Activated effector memory CD4-positive, alpha-beta T cell treated with Interleukin-2 at 50 U/mL for 16 hours (primary cell): ENCODE measurements at places on chromosomes 2 and 18.

DNA sequence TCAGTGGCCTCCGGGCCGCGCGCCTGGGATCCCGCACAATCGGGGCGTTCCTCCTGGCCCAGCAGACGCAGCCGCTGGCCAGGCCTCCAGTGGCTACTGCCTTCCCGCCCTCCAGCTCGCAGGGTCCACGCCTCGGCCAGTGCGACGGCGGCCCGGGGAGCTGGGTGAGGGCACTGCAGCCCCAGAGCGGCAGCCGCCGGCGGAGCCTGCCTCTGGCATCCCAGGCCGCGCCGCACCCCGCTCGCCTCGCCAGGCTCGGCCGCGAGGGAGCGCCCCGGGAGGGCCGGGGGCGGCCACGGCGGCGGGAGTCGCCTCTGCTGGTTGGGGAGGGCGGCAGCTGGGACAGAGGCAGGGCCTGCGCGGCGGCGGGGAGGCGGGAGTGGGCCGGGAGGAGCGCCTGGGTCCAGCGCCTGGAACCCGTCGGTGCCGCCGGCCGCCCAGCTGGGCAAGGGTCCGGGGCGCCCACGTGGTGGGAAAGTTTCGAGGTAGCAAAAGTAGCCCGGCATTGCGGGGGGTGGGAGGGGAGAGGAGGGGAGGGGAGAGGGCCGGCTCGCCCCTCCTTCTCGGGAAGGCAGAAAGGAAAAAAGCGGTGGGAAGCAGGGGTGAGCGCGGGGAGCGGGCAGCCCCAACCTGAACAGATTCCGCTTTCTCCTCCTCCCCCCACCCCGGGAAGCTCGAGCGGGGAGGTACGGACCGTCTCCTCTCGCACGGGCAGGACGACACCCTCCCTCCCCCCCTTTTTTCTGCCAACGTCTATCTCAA, 1.5 kb upstream of the INHBB start:
- no peak for DNase-seq

GRCh38 chr2:7999683-8000476, 682.0 kb upstream of the ID2 start:
- no peak for DNase-seq

- DNase-seq = no peak
These were observed 159.6 kb downstream of the MGAT5 start for GRCh38 chr2:134413430-134413829.

DNA sequence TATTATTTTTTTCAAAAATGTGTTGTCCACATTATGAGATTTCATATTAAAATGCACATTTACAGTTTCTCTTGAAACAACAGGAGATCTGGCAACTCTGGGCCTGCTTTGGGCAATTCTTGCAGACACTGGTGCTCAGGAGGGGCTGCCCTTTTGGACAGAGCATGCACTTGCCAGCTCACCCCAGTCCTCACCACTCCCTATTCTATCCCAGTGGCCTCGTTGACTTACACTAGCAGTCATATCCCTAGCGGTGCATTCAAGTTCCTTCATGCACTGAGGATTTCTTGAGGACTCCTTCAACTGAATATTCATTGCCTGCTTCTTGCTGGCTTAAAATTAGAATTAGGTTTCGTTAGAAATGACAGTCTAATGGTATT, 87.9 kb upstream of the FHL2 start:
- DNase-seq = no peak

DNA sequence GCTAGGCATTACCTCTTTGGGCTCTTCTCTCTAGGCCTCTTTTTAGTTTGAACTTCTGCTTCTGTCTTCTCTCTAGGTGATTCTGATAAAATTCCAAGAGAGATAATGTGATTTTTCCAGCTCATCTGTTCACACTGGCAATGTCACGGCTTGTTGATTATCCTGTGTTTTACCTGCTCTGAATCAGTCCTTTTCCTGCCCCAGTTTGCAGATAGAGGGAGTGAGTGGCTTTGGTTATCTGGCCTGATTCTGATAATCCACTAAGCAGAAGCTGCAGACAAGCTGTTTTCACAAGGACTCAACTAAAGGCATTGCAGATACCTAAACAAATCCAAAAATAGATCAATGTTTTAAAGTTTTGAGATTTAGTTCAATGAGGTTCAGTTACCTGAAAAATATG, 111.9 kb downstream of the DCC start:
- no peak for DNase-seq

DNA sequence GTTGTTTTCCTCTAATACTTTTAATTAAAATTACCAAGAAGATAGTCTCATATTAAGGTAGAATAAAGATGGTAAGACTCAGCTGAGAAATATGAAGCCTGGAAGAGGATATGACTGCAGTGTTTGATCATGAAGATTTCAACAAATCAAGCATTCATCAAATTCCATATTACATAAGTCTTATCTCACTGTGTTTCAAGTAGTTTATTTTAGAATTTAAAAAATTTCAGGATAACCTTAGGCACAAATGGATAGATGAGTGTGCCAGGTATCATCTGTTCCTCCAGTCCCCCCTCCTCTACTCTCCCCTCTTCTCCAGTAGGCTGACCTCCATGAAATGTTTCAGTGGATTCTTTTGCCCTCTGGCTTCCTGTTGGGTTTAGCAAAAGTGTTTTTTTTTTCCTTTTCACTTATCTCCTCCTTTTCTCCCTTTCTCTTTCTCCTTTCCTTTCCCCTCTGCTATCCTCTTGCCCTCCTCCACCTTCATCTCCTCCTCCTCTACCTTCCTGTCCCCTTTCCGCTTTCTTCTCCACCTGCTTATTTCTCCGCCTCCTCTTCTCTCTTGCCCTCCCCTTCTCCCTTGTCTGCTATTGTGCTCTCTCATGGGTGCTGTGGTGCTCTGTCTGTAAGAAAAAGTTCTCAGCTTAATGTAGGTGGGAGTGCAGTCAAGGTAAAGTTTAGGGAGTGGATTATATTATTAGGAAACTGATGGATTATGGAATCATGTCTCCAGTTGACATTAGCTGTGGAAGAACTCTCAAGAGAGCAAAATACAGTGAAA, 72.8 kb downstream of the ABI2 start:
- DNase-seq = no peak

- no peak for DNase-seq
These were observed 67.1 kb downstream of the MARCO start for GRCh38 chr2:119009110-119009509.
